Activated T-helper 2 cell treated with anti-CD3 and anti-CD28 coated beads, Interferon-gamma antibody, Interleukin-2, Interleukin-4, amounts not matched to agents 10 μg/mL and 5 μg/mL and 100 μg/mL, durations not matched to agents 14 hours and 24 hours and 36 hours (primary cell): ENCODE measurements at places on chromosomes 13 and 19.
A peak's percentile ranks its signal among the peaks of the same experiment; 100 is the strongest.

DNA sequence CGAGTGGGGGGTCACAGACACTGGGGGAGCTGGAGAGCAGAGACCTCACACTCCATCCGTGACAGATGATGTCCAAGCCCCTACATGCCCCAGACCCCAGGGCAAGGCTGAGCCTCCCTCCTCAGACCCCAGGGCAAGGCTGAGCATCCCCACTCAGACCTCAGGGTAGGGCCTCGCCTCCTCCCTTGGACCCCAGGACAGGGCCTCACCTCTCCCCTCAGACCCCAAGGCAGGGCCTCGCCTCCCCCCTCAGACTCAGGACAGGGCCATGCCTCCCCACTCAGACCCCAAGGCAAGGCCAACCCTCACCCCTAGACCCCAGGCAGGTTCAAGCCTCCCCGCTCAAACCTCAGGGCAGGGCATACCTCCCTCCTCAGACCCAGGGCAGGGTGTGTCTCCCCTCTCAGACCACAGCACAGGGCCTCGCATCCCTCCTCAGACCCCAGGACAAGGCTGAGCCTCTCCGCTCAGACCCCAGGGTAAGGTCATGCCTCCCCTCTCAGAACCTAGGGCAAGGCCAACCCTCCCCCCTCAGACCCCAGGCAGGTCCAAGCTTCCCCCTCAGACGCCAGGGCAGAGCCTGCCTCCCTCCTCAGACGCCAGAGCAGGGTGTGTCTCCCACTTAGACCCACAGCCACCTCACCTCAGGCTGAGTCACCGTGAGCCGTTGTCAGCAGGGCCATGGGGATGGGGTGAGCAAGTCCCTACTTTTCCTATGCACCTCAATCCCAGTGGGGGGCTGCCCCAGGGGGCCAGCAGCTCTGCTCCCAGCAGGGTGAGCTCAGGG, 1.7 kb upstream of the S1PR4 start:
- DNase-seq, result peak; percentile 68

- DNase-seq, result no peak
Observed at GRCh38 chr19:19081642-19082151, 17.9 kb downstream of the SLC25A42 start.

DNA sequence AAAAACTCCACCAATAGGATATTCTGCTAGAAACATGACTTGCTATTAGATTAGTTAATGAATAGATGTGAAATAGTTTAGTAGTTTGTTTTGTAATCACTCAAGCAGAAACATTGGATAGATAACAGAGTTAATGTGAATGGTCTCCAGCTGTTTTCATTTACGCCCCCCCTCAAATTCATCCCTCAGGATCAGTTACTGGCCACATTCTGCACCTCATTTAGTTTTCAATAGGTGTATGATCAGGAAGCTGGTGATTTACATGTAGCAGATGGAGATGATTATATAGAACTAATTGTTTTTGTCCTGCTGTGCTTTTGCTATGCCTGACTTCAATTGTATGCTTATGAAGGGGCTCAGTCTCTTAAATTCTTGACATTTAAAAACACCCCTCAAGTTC, 759.0 kb downstream of the SLITRK6 start:
- DNase-seq, result no peak

DNA sequence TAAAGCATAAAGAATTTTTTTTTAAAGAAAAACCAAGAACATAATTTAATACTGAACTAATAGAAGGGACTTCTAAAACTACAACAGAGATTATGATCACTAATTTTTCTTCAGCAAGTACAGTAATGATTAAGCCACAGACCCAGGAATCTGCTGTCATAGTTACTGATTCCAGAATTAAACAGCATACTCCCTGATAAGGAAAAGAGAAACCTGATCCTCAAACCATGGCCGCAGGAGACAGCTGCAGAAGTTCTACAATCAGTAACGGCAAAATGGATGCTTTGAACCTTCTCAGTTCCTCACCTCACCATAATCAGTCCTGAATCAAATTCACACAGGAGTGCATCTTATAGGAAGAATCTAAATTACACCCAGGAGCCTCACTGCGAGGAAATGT, 939.0 kb upstream of the SLITRK1 start:
- DNase-seq, result no peak

DNA sequence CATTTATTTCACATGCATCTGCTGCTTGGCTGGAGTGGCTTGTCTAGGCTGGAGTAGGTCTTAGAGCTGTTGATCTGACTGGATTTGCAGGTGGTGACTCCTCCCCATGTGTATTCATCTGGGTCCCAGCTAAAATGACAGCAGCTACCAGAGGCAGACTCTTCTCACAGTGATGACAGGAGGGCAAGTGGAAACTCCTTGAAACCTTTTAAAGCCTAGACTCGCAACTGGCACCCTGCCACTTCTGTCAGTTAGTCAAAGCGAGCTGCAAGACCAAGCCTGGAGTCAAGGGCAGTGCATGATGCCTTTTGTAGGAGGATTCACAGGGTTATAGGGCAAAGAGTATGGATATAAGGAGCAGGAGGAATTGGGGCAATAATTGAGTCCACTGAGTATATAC, 65.2 kb downstream of the TEX26 start:
- no peak for DNase-seq
